Activated CD4-positive, alpha-beta T cell treated with anti-CD3 and anti-CD28 coated beads for 36 hours (primary cell): ENCODE measurements at places on chromosomes 16 and 17.

GRCh38 chr16:86448306-86448890, 61.9 kb upstream of the FOXF1 start:
- no peak for DNase-seq

DNA sequence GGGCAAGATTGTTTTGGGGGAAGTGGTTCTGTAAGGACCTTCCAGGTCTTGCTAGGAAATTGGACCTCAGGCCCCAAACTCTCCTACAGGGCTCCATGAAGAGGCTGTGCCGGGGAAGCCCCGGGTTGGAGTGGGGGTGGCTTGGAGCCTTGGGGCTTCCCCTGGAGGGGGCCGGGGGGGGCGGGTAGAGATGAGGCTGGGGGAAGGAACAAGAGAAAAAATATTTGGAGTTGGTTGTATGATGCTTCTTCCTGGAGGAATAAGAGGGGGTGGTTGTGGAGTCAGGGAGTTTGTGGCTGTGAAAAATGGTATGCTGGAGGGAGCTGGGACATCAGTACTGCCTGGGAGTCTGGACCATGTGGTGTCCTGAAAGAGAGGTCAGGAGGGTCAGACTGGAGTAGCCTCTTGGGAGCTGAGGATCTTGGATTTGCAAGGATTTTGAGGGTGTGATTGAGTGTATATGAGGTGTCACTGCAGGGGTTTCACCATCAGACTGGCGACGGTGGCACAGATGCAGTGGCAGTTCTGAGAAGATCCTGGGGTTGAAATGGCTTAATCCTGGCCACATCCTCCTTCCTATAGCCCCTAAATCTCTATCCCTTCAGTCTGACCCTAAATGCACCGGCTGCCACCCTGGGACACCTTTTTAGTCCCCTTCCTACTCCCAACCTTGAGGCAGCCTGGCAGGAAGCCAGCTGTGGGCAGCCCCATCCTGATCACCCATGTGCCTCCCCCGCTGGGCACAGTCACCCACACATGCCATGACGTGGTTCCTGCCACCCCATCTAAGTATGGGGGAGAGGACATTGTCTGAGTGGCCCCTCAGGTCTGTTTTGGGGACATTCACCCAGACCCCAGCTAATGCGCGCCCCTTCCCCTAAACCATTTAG, 10.9 kb downstream of the RARA start:
- peak; percentile 81 for DNase-seq

- DNase-seq, result no peak
Observed at GRCh38 chr17:8708025-8708461, 36.6 kb downstream of the CCDC42 start.

DNA sequence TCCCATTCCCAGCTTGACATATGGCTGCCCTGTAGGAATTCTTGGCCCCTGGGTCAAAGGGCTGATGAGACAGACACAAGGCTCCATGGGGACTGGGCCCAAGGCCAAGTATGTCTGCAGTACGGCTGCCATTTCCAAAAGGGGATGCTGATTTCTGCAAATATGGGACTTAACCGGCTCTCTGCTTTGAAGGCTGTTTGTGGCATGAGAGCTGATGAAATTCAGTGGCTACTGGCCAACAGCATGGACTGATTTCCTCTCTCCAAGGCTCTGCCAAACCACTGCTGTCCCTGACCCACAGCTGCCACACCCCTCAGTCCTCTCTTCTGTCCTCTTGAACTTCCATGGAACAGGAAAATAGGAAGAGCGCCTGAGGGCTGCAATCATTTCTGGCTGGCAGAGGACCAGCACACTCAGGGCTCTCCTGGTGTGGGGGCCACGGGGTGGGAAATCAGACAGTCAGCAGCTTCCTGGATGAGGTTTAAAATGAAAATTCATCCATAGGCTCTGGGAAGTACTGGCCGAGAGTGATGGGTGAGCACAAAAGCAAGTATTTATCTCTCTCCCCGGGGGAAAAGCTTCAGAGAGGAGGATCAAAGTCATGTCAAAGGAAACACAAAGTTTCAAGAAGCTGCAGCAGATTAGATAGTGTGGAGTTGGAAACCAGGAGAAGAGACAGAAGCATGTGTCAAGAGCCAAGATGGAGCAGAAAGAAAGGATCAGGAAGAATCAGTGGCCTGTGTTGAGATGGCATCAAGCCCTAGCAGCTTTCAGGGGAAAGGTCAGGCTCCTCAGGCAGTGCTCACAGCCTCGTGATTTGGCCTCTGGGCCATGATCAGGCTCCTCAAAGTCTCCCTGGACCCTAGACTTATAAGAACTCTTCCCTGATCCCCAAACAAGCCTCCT, 64.1 kb upstream of the SREBF1 start:
- no peak for DNase-seq

DNA sequence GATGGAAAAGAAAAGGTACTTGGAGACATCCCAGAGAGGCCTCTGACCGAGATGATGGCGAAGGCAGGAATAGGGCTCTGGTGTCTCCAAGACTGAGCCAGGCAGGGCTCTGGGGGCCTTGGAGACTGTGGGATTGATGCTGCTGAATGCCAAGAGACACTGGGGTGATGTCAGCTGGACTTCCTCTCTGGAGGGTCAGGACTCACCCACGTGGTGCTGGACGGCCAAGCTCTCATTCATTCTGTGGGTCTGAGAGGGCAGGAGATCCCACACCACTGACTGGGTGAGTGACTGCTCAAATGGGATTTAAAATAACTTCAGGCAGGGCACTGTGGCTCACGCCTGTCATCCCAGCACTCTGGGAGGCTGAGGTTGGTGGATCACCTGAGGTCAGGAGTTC, 64.8 kb downstream of the NT5M start:
- no peak for DNase-seq

DNA sequence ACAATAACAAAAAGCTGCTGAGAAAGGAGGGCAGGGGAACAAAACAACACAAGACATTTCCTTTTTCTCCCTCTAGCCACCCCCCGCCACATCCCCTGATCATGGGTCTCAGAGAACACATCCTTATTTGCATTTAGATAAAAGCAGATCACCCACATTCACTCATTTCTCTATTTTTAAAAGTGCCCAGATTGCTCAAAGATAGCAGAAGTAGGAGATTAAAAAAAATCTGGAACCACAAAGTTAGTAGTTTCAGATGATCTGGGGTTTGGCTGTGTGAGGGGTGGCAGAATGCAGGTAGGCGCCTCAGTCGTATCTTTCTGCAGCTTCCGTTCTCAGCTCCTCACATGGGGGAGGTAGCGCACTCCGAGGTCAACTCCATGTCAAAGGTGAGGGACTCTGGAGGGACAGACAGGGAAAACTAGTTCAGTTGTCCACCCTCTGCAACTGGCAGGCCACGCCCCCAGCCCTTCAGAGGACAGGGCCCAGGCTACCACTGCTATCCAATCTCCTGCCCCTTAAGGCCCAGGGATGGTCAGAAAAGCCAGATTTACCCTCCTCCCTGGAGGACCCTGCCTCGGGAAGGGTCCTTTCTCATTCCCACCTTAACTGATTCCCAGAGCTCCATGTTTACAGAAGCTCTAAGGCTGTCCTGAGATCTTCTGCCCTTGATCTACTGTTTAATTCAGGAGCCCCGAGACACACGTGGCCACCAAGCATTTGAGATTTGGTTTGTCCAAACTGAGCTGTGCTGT, 27.3 kb downstream of the STAT5A start:
- peak; percentile 38 for DNase-seq

DNA sequence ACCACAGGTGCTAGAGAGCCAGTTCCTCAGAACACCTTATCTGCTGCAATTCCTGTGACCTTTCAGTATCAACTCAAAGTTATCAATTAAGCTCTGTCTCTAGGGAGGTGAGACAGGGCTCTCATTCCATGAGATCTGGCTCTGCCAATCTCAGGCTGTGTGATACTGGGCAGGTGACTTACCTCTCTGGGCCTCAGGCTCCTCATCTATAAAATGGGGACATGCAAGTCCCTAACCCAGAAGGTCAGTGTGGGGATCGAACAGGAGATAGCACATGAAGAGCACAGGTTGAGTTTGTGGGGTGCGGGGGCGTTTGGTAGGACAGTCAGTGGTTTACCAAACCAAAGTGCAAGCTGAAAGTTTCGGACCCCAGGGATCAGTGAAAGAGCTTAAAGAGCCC, 319.3 kb upstream of the CCL2 start:
- no peak for DNase-seq

- no peak for DNase-seq
Observed at GRCh38 chr16:9112166-9112843, 20.9 kb downstream of the HAPSTR1 start.

DNA sequence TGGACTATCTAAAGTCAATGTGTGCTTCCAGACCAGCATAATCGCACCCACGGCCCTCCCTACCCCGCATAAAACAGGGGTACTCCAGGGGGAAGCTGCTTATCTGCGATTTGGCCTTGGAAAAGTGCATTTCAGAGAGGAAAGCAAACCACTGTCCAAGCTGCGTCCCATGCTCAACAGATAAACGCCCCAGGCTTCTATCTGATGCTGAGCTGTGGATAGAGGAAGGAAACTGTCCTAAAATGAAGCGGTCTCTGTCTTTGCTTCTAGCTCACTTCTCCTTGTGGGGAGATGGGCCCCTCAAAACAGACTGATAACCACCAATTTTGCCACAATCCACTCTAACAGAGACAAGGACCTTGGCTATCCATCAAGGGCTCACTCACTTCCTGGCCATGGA, 160.5 kb upstream of the TNRC6C start:
- DNase-seq, result no peak

- no peak for DNase-seq
Observed at GRCh38 chr16:79274264-79274663, 326.3 kb downstream of the MAF start.

DNA sequence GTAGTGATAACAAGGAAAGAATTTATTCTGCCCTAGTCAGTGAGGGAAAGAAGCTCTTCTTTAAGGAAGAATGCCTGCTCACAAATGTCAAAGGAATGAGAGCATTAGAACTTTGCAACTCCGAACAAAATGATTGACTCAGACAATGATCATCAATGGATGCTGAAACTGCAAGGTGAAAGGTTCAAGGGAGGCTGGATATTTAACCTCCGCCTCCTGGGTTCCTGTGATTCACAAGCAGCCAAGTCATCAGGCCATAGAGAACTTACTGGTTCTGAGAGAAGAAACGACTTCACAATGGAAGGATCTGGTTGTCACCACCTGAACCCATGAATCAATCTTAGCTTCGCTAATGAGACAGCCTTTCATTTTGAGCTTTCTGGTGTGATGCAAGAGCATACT, 16.0 kb upstream of the SCNN1B start:
- DNase-seq, result no peak

DNA sequence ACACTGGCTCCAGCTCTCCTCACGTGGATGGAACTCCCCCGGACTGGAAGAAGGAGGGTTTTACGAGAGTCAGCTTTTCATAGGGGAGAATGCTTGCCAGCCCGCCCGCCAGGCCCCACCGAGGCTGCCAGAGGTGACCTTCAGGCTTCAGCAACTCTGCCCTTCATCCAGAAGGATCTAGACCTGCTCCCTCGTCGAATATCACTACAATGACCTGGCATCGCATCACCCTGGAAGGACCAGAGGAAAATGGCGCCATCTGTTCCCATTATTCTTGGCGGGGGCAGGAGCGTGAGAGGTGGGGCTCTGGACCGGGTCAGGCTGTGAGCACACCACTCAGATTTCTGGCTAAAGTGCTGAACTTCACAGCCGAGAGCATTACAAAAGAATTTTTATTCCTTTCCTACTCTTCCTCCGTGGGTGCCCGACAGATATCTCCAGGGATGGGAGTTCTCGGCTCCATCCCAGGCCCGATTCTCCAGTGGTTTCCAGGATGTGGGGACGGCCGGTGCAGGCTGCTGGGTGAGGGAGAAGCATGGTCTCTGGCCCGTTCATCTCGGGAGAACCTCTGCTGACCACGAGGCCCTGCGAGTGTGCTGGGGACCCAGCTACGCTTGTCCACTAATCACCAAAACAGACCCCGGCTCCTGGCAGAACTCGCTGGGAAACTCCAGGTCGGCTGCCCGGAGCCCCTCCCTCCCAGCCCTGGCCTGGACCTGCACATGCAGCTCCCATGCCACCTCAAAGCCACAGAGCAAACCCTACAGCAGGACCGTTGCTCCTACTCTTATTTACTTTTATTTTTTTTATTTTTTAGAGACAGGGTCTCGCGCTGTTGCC, 36.8 kb upstream of the ZNF469 start:
- DNase-seq, result no peak

GRCh38 chr16:47887496-47887895, 268.3 kb downstream of the ABCC12 start:
- no peak for DNase-seq

DNA sequence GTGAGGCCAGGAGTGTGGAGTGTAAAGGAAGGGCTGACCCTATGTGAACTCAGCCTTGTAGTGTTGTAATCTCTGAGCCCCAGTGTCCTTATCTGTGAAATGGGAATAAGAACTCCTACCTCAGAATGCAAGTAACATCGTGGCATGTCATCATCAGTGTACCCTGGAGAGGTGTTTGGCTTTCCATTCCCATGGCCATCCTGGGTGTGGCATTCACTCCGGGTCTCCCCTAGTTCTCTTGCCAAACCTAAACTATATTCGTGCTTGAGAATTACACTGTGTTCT, 1.9 kb downstream of the NXPH3 start:
- no peak for DNase-seq

DNA sequence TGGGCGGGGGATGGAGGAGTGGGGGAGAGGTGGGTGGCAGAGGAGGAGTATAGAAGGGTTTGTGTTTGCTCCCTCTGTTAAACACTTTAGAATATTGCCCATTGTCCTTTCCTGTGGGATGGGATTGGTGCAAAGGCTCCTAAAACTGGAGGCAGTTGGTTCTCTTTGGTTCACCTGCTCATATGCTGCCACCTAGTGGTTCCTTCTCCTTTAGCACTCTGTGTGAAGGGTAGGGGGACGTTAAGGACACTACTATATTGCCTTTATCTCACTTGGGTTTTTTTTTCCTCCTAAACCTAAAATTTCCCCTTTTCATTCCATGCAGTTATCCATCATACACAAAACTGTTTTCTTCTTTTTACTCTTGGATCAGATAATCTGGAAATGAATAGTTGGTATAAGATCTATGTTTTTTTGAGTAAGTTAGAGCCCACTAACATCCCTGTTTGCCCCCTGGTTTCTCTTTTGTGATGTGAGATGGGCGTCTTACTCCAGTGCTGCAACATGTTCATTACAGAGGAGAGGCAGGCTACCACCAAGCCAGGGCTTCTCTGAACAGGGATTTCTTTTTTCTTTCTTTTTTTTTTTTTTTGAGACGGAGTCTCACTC, 23.8 kb downstream of the SNX11 start:
- peak; percentile 68 for DNase-seq

GRCh38 chr16:69831212-69832123, 69.3 kb downstream of the WWP2 start:
- no peak for DNase-seq
